Fibroblast of skin of abdomen (primary cell): ENCODE measurements at places on chromosomes 3 and 15.

DNA sequence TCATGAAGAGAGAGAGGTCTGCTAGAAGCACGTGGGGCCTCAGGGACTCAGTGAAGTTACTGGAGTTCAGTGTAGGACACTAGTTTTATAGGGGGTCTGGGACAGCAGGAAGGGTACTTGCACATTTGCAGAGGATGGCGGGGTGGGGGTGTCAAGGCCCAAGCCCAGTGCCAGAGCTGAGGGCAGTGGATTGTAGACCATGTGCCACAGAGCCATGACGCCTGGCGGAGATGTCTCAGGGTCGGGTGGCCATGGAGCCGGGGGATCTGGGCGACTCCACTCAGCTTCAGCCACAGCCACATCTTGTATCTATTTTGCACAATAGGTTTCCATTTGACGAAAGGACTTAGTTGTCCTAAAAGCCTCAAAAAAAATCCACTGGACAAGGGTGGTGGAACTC, 50.4 kb upstream of the RGMA start:
- DNase-seq = no peak

DNA sequence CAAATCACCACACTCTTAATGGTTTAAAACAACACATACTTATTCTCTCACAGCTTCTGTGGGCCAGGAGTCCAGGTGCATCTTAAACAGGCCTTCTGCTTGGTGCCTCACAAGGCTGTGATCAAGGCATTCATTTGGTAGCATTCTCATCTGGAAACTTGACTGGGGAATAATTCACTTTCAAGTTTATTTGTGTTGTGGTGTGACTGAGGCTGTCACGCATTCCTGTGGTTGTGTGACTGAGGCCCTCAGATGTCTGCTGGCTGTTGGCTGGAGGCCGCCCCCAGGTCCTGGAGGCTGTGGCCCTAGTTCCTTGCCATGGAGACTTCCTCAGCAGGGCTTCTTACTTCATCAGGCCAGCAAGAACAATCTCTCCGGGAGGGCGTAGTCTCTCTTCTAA, 16.9 kb upstream of the FAM3D start:
- DNase-seq = peak; percentile 46

DNA sequence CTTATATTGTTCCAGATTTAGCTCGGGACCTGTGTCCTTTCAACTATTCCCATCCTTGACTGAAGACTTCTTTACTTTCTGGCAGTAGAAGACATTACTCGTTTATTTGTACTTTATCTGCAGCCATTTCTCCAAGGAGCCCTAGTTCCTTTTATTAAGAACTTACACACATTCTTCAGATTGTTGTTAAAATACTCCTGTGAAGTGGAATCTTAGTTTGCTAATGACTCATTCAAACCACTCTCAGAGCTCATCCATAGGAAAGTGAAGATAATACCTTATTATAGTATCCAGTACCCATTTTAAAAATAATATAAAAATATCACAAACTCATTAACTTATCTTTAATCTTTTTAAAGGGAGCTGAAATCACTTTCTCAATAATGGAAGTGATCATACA, 63.5 kb downstream of the C3orf70 start:
- DNase-seq = peak; percentile 66

DNA sequence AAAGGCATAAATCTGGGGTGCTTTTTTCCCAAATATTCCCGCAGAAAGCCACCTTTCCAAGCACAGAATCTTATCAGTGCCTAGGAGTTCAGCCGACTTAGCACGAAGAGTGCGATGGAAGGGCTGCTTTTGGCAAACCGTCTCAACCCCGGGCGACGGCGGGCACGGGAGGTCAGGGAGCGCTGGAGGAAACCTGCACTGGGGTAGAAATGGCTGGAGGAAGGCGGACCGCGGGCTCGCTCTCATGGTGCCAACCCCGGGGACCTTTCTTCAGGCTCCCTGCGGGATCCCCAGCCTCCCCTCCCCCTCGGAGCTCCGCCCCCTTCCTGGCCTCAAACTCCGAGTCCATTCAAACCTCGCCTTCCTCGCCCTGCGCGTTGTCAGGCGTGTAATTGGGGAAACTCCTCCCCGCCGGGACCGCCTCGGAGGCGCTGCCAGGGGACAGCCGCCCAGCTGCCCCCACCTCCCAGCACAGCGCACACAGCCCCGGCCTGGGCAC, at the start of gene GABRG3:
GABRG3 (plus strand) TSS at position 470 of the 499 bp plus-strand sequence.
- DNase-seq = peak; percentile 27

GRCh38 chr3:14340960-14341708, 61.3 kb upstream of the SLC6A6 start:
- no peak for DNase-seq

GRCh38 chr15:94395640-94396039, 164.3 kb downstream of the MCTP2 start:
- peak; percentile 64 for DNase-seq

GRCh38 chr3:150314248-150315004, 93.7 kb upstream of the TSC22D2 start:
- no peak for DNase-seq
